SK-N-SH treated with all-trans-retinoic acid at 6 μM for 48 hours (cell line): ENCODE measurements at places on chromosomes 12 and 14.

- ATAC-seq, result no peak
Measured at GRCh38 chr12:26692407-26692806, 140.6 kb downstream of the ITPR2 start.

DNA sequence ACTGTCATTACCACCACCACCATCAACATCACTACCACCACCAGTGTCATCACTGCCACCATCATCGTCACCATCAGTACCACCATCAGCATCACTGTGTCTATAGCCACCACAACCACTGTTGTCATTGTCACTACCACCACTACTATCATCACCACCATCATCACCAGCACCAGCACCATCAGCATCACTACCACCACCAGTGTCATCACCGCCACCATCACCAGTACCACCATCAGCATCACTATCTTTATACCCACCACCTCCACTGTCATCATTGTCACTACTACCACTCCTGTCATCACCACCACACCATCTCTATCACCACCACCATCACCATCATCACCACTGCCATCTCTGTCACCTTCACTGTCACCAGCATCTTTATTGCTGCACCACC, 60.6 kb downstream of the BEGAIN start:
- no peak for ATAC-seq

DNA sequence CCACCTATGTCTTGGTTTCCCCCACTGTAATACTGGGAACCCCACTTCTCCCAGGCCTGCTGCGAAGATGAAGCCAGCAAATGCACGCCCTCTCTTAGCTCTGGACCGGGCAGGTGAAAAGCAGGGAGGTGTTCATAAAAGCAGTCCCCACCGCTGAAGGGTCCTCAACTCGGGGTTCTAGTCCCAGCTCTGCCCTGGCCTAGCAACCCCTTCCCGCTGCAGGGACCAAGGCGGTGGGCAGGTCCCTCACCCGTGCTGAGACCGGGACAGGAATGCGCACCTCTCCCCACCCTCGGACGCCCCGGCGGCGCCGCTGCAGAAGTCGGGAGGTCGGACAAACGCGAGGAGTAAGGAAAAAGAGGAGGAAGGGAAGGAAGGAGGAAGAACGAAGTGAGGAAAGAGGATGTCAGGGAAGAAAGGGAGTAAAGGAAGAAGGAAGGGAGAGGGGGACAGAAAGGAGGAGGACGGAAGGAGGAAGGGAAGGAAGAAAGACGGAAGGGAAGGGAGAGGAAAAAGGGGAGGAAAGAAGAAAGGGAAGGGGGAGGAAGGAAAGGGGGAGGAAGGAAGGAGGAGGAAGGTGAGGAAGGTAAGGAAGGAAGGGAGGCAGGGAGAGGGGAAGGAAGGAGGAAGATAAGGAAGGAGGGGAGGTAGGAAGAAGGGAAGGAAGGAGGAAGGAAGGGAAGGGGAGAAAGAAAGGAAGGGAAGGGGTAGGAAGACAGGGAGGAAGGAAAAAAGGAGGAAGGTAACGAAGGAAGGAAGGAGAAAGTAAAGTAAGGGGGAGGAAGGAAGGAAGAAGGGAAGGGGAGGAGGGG, 701 bp downstream of the SPRING1 start:
- no peak for ATAC-seq

- ATAC-seq, result no peak
Measured at GRCh38 chr12:91400271-91400670, 217.7 kb upstream of the DCN start.

DNA sequence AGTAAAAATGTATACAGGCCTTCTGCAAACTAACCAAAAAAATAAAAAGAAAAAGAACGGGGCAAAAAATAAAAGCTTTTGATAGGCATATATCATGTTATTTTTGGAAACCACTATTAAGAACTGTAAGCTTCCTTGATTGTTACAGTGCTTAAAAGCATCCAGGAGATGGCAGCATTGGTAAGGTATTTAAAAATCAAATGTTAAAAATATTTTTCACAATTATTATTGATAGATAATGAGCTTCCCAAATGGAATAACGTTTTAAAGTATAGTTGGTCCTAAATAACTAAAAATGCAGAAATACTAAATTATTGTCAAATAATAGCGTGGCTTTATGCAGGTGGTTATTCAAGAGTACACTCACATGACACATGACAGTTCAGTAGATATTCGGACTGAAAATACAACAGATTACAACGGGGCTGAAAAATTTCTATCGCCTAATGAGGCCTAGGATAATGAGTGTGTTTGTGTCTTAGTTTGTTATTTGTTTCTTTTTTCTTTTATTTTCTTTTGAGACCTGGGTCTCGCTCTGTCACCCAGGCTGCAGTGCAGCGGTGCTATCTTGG, 127.2 kb upstream of the ATF7IP start:
- peak; percentile 75 for ATAC-seq

DNA sequence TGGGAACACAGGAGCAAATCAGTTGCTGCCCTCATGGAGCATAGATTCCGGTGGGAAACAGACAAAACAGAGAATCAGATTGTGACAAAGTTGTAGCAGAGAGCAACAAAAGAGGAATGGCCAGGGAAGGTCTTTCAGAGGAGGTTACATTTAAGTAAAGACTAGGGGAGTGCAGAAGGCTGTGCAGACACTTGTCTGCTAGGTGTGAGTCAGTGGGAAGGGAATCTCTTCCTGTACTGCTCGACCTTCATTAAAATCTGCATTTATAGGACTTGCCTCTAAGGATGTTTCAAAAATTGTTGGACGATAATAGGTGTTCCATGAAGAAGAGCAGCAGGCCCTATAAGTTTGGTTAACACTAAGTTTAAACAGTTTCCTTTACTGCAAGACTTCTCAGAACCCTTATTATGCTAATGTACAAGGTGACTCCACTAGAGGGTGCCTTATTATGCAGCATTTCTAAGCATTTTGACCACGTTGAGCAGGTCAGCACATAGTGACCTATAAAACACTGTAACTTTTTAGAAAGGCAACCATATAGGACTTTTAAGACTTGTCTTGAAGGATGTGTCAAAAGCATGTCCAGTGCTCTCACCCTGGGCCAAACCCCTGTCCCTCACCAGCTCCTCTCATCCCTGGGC, 91.8 kb upstream of the RIC8B start:
- ATAC-seq, result peak; percentile 79

DNA sequence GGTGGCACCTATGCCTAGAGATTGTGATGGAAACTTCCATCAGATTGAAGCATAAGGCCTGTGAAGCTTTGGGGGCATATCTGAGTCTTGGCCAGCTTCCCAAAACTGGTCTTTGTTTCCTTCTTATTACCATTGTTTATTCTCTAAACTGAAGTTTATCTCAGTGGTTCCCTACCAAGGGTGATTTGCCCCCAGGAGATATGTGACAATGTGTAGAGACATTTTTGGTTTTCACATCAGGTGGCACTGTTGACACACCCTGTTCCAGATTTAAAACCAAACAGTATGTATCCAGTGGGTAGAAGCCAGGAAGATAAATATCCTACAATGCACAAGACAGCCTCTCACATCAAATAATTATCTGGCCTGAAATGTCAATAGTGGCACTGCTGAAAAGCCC, 22.1 kb downstream of the RASSF9 start:
- no peak for ATAC-seq

DNA sequence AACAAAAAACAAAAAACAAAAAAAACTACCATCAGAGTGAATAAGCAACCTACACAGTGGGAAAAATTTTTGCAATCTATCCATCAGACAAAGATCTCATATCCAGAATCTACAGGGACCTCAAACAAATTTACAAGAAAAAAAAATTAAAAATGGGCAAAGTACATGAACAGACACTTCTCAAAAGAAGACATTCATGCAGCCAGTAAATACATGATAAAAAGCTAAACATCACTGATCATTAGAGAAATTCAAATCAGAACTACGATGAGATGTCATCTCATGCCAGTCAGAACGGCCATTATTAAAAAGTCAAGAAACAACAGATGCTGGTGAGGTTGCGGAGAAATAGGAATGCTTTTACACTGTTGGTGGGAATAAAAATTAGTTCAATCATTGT, 466.5 kb upstream of the ATXN7L3B start:
- no peak for ATAC-seq

DNA sequence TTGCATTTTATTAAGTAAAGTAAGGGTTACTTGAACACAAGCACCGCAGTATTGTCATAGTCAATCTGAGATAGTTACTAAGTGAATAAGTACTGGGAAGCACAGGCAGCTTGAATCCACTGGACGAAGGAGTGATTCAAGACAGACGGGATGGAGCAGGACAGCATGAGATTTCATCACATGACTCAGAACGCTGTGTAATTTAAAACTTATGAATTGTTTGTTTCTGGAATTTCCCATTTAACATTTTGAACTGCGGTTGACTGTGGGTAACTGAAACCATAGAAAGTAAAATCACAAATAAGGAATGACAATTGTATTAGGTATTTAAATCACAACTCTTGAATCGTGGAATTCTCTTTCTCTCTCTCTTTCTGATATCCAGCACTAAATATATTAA, 1630.4 kb upstream of the SEL1L start:
- ATAC-seq, result peak; percentile 99

GRCh38 chr12:48795550-48796455, 6.9 kb upstream of the ADCY6 start:
- peak; percentile 95 for ATAC-seq

DNA sequence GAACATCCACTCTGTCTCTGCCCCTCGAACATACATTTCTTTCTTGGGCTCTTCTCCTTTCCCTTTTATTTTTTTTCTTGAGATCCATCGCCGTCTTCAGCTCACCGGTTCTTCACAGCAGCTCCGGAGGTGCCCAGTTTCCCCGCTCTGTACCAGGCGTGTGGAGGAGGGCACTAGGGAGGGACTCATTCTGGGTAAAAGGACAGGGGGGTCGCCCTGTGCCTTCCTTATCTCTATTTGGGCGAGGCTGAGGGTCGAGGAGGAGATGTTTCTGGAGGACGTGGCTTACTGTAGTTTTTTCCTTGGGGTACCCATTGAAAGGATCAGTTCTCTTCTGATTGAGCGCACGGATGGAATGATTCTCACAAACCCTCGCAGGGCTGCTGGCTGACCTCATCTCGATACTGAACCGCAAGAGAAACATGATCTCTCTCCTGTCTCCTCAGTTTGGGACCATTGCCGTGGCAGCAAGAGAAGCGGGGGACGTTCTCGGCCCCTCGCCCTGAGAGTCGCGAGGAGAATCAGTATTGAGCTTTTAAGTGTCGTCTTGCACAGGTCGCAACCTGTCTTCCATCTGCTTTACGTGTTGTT, 386 bp downstream of the LIN52 start:
- ATAC-seq, result peak; percentile 37

DNA sequence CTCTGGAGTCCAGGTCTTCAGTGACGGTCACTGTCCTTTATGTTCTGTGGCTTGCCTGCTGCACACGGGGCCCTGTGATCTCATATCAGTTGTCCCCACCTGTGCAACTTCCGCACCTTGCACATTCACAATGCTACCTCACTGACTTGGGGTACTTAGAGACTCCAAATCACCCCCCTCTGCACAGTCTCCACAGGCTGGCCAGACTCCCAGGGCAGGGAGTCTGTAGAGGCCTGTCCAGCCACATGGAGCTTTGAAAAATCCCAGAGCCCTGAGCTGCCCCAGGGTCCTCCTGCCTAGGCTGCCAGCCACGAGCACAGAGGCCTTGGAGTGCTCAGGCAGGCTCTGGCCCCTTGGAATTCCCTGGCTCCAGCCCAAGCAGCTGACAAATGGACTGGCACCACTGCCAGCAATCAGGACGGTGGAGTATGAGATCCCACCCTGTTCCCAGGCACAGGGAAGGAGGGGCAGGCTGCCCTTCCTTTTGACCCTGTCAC, 26.4 kb downstream of the CMKLR1 start:
- peak; percentile 73; the same call in 2 of the 3 replicates for ATAC-seq

GRCh38 chr14:56378475-56378877, 201.1 kb upstream of the TMEM260 start:
- ATAC-seq, result no peak

DNA sequence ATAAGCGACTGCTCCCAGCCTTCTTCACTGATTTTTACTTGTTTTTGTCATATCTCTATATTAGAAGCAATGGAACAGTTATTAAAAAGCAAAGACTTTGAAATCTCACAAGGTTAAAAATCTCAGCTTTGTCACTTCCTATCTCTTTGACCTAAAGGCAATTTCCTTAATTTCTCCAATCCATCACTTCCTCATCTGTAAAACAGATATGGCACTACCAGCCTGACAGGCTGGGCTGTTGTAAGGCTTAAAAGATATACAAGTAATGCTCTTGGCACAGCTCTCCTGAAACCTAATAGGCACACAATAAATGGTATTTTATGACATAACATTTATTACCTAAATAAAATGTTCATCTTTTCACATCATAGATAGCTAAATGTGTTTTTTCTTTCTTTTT, 25.6 kb downstream of the ATXN2 start:
- no peak for ATAC-seq

GRCh38 chr12:1369938-1370500, 224.4 kb downstream of the FBXL14 start:
- peak; percentile 85 for ATAC-seq

- ATAC-seq, result peak; percentile 65
Measured at GRCh38 chr12:98838231-98838647, 193.1 kb downstream of the APAF1 start.

DNA sequence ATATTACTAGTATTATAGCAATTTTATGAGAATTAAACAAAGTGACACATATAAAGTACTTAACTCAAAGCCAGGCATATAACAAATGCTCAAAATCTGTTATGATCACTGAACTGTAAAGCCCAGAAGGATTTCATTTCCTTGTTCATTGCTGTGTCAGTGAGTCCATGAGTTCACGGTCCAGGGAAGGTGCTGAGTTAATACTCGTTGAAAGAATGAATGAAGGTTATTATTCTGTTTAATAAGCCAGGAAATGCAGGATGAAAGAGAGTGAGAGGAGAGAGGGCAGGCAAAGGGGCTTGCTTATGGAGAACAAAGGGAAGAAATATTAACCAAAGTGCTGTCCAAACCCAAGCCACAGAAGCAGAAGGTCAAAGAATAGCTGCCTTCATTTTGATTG, 40.2 kb upstream of the NT5DC3 start:
- ATAC-seq, result no peak

GRCh38 chr14:95832012-95832411, 44.6 kb upstream of the TUNAR start:
- ATAC-seq, result no peak

DNA sequence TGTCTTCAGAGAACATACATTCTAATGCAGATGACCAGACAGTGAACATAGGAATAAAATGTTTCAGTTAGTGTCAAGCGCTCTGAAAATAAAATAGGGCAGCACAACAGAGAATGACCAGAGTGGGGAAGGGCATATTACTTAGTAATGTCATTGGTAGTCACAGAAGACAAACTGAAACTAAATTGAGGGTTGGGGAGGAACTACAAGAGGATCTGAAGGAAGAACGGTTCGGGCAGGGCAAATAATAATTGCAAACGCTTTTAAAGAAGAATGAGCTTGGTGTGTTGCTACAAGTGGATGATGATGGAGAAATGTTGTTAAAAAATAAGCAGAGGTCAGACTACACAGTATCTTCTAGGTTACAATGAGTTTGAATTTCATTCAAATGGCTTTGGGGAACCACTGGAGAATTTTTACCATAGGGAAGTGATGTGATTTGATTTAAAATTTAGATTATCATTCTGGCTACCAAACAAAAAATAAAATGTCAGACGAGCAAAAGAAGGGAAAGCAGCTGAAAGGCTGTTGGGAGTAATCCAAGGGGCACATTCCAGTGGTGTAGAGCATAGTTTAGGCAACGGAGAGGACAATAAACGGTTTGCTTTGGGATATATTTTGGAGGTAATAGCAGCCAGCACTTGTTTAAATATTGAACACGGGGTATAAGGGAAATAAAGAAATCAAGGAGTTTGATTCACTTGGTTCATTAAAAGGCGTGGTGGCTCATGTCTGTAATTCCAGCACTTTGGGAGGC, 56.3 kb upstream of the SLC6A13 start:
- ATAC-seq, result no peak

GRCh38 chr14:21267886-21268616, 1.2 kb downstream of the HNRNPC start:
- ATAC-seq, result no peak

- ATAC-seq, result peak; percentile 87
Measured at GRCh38 chr14:69153152-69153872, 393 bp upstream of the DCAF5 start.
